ENCODE measurements at places on chromosomes 2 and 18.
A peak's percentile ranks its signal among the peaks of the same experiment; 100 is the strongest.

- no peak for DNase-seq
Measured at GRCh38 chr18:57437402-57437765, 2.2 kb downstream of the ONECUT2 start.

DNA sequence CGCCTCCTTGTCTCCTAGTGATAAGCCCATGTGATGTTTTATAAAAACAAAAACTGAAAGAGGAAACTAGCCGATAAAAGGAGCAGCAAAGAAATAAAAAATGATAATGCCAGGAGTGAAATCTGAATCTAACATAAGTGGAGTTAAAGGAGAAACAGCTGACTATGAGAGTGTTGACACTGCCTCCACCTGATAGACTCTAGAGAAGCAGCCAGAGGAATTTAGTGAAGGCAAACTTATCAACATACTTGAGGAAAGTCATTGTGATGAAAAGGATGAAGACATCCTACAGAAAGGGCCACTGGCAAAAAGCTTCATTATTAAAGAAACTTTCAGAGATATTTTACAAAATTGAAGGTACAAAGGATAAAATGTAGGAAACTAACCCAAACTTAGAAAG, 1.9 kb downstream of the M1AP start:
- no peak for DNase-seq

DNA sequence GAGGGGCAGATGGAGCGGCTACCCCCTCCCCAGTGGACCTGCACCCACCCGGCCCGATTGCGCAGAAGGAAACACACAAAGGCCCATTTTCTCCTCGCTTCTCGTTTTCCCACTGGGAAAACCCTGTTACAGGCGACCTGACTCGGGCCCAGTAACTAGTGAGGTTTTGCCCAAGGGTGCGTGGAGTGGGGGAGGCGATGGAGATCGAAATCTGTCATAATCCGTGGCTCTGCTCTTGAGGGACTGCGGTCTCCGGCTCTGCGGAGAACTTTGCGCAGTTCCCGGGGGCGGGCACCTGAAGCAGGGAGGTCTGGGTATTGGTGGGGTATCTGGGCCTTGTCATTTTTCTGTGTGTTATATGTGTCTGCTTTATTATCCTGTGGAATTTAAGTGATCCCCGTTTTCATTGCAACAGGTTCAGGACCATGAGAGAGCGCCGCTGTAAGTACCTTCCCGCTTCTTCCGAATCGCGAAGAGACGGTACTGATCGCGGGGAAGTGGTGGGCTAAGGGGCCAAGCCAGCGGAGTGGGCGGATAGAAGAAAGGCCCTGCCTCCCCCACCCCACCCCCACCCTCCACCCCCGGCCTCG, 4.0 kb upstream of the HOXD4 start:
- DNase-seq: no peak

GRCh38 chr18:3062798-3063680, 50.1 kb upstream of the LPIN2 start:
- peak; percentile 71 for DNase-seq

DNA sequence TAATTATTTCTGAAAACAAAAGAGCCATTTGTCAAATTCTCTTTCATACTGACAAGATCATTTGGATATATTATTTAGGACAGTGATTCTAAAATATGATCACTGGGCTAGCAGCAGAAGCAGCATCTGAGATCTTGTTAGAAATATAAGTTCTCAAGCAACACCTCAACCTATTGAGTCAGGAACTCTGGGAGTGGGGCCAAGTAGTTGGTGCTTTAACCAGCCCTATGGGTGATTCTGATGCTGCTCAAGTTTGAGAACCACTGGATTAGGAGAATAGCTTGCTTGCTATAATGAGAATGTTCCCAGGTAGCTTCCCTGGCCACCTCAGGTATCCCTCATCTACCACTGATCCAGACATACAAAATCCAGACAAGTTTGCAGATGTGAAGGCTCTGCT, 466.9 kb upstream of the CELF4 start:
- no peak for DNase-seq

DNA sequence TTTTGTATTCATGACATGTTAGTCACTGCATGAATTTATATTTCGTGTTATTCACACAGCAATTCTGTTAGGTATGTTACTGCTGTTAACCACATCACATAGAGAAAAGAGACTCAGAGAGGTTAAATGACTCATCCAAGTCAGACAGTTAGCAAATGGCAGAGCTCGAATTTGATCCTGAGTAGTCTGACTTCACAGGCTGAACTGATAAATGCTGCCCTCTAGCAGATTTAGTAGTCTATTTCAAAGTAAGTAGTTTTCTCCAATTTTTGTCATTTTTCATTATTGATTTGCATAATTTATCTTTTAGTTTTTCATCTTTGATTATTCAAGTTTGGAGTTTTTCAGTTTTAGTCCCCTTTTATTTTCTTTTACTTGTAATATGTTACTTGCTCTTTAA, 58.3 kb downstream of the WDR7 start:
- no peak for DNase-seq

DNA sequence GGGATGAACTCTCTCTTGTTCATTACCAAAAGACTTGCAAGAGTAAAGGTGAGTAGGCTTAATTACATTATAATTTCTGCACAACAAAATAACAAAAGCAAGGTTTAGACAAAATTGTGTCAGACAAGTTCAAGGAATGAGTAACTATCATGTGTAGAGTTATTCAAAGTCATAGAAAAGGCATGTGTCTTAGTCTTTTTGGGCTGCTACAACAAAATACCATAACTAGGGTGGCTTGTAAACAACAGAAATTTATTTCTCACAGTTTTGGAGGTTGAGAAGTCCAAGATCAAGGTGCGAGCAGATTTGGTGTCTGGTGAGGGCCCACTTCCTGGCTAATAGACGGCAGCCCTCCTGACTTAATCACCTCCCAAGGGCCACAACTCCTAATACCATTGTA, 37.6 kb downstream of the IL1R2 start:
- no peak for DNase-seq

GRCh38 chr18:50312296-50313030, 25.0 kb upstream of the CXXC1 start:
- no peak for DNase-seq

- DNase-seq: no peak
Measured at GRCh38 chr2:196170606-196171247, 651 bp downstream of the STK17B start.

DNA sequence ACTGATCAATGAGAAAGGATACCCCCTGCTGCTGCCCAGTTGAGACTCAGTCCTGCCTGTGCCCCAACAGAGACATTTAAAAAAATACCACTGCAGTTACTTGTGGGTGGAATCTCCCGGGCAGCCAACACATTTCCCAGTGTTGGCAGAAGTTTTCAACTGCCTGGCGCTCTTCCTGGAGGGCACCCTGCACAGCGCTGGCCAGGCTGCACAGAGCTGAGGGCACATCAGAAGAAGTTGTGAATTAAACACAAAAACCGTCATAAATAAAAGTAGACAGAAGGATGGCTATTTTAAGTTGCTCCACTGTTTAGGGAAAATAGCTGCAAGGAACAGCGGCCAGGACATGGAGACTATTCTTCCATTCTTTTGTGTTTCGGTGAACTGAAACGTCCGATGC, 110.2 kb upstream of the THOC1 start:
- no peak for DNase-seq

- no peak for DNase-seq
Measured at GRCh38 chr2:8249141-8249540, 432.7 kb upstream of the ID2 start.

- no peak for DNase-seq
Measured at GRCh38 chr2:165032559-165032958, 77.2 kb upstream of the SLC38A11 start.

DNA sequence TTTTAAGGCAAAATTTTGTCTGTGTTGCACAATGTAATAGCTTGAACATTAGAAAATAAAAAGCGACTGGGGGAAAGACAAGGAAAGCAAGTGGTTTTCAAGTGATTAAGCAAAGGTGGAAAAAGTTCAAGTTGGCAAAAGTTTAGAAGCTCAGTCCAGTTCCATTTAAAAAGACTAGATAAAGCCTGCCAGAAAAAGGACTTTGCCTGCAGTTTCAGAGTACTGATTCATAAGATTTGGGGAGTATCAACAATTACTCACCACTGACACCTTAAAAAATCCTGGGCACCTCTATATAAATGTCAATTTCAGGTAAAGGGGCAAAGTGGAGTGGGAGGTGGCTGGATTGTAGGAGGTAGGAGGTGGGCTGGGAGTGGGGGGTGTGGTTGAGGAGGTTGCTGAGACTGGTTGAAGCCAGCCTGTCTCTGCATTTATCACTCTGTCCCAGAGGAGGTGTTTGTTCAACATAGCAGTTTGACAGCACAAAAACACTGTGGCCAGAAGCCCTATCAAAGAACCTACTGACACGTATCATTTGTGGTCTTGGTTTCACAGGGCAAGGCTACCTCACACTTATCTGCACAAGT, 14.6 kb downstream of the ZEB2 start:
- DNase-seq: no peak

- DNase-seq: no peak
Measured at GRCh38 chr2:72254831-72255451, 107.3 kb upstream of the CYP26B1 start.

DNA sequence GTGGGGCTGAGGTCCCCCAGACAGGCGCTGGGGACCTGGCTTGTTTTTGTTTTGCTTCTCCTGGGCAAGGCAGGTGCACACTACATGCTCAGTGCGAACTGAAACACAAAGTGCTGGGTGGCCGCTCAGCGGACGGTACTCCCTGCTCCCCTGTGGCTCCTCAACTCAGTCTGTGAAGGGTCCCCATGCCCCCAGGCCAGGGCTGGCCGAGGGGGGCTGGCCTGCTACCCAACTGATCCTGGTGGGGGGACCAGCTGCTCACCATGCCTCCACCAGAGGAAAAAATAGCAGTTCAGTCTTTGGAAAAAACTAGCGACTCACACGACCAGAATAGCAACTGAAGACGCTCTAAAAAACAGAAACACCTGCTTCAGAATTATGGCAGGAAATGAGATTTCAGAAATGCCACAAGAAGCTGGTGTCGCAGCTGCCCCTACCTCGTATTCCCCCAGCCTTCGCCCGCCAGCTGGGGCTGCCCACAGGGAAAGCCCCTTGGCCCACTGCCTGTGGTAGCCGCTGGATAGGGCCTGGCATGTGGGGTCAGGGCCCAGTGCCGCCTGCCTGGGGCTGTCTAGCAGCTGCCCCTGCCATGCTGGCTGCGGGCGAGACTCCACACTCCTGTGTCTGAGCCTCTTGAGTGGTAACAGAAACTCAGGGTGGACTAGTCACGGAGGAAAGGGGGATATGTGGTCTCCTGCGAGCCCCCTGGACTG, 43.7 kb downstream of the MEX3C start:
- DNase-seq: peak; percentile 23

DNA sequence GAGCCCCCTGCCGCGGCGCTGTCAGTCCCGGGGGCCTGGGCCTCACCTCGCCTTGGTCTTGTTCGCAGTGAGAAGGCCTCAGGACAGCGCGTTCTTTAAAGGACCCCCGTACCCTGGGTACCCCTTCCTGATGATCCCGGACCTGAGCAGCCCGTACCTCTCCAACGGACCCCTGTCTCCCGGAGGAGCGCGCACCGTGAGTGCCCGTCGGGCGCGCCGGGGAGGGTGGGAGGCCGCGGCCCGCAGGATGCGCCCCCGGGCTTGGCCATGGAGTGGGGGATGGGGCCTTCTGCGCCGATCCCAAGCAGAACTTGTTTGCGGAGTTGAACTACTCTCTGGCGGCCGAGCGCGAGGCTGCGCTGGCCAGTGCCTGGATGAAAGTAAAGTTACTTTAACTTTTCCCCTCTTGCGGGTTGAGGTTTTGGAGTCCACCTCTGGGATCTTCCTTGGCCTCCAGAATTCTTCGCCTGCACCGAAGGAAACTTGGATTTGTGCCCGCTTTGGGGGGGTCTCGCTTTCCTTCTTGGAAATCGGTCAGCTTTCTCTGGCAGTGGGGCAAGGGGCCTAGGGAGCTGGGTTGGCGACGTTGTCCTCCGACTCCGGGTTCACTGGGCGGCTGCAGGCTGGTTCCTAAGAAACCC, 1.2 kb downstream of the TCF7L1 start:
- no peak for DNase-seq

DNA sequence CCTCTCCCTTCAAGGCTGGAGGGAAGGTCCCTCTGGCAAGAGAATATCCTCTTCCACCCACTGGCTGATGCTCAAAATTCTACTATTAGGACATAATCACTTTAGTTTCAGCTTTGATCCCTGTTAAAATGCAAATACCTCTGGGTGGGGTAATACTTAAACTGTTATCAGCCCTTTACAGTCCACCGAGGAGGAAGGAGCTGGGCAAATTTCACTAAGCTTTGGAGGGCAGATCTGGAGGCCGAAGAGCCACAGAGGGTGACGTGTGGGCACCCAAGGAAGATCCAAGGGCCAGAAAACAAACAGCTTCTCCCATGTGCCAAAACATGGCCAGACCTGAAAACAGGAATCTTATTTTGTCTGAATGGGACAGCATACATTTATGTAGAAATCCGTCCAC, 74.6 kb upstream of the BCL11A start:
- DNase-seq: no peak

- no peak for DNase-seq
Measured at GRCh38 chr2:223688094-223688835, 86.1 kb upstream of the SCG2 start.

- no peak for DNase-seq
Measured at GRCh38 chr2:30978044-30978443, 160.2 kb downstream of the GALNT14 start.

DNA sequence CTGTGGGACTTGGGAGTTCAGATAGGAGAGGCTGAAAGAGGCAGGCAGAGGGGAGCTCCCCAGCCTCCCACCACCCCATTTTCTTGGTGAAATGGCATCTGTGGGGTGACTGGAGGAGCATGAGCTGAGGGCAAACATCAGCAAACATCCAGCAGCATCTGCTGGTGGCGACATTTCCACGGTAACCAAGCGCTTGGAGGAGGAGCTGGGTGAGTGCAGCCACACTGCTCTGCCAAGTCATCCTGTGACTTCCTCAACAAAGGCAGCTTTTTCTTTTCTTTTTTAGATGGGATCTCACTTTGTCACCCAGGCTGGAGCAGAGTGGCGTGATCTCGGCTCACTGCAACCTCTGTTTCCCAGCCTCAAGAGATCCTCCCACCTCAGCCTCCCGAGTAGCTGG, 5.6 kb downstream of the TXNL4A start:
- no peak for DNase-seq

DNA sequence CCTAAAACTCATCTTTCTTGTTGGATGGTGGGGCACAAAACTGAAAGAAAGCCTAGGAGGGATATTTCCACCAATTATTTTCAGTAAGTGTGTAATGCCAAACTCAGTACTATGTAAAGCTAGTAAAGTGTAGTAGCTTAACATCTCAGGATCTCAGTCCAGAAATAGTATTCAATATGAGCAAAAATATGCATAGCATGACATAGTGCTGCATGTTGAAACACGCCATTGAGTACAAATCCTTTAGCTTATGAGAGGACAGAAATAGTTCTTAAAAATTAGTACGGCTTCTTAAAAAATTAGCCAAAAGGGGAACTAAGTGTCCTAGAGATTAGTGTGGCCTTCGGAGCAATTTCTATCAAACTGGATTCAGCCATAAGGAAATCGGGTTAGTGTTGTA, 21.7 kb upstream of the ATL2 start:
- no peak for DNase-seq

GRCh38 chr2:191938779-191939178, 91.9 kb upstream of the CAVIN2 start:
- DNase-seq: no peak

DNA sequence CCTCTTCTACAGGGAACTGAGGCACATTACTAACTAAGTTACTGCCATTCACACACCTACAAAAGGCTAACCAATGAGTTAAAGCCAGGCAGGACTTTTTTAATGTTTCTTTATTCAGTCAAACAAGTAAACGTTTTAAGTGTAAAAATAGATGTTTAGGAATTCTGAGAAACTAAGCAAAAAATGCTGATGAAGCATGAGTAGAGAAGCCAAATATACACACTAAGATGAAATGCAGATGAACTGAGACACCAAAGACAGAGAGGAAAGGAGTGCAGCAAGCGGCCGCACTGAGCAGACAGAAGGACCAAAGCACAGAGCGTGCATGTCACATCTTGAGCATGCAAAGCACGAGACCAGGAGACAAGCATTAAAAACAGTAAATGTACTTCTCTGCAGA, 17.9 kb downstream of the L3MBTL4 start:
- DNase-seq: no peak
